ENCODE measurements at places on chromosomes 1 and 21.
A peak's percentile ranks its signal among the peaks of the same experiment; 100 is the strongest.

- DNase-seq = no peak
Measured at GRCh38 chr1:22789356-22789994, 78.8 kb downstream of the EPHB2 start.

DNA sequence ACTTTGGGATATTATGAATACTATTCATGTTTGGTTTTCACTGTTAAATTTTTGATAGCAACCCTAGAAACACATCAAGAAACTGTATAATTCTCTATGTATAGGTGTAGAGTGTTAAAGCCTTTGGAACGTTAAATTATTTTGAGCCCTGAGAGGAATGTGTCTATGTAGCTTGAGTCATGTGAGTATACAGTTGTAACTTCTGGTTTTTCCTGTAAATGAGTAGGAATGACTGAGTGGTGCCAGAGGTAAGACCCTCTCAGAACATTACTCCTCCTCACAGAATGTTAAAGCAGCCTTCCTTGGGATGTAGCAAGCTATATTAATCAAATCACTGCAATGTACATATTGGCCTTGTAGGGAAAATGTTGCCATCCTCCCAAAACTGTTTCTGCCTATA is 69.0 kb downstream of the C1orf21 start:
- no peak for DNase-seq

DNA sequence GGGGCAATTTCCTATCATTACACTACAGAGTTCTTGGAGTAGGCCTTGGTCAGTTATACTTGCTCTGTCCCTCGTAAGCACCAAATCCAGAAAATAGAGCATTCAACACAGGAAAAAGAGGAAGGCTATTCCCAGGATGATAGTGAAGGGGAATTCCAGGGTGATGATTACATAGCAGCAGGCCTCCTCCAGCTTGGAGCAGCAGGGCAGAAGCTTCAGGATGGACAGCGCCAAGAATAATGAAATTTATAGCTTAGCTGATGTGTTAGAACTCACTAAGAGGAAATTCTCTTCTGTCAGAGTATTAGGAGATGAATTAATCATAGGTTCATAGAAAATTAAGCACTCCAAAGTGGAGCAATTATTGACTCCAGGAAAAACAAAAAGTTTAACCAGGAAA is 10.8 kb upstream of the SMAP2 start:
- no peak for DNase-seq

DNA sequence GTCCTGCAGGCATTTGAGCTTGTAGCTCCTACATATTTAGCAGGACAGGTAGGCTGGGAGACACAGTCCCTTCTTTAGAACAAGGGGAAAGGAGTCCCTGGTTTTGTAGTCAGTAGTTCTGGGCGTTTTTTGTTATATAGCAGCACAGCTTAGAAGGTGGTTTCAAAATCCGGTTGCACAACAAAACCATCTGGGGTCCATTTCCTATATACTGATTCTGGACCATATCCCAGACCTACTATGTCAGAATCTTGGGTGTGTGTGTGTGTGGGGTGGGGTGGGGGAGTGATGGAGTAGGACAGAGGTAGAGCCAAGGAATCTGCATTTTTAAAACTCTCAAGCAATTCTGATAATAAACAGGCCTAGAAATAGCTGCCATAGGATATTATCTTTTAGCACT is 21.6 kb downstream of the METTL13 start:
- no peak for DNase-seq

- DNase-seq = no peak
Measured at GRCh38 chr1:154788886-154789285, 81.2 kb downstream of the KCNN3 start.

DNA sequence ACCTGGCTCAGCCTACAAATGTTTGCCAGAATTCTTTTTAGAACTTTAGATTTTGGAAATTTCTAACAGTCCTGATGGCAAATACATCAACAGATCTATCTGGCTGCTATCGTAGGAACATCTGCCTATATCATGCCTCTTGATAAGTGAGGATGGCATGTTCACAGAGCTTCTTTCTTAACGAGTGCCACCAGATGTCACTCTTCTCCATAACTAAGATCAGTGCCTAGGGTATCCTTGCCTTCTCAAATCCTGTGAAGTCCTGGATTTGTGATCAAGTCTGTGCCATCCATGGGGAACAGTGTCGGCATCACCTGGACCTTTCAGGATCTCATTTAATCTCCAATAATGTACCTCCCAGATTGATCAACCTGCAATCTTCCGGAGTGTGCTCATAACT is 36.5 kb upstream of the CD5L start:
- DNase-seq = peak; percentile 22

DNA sequence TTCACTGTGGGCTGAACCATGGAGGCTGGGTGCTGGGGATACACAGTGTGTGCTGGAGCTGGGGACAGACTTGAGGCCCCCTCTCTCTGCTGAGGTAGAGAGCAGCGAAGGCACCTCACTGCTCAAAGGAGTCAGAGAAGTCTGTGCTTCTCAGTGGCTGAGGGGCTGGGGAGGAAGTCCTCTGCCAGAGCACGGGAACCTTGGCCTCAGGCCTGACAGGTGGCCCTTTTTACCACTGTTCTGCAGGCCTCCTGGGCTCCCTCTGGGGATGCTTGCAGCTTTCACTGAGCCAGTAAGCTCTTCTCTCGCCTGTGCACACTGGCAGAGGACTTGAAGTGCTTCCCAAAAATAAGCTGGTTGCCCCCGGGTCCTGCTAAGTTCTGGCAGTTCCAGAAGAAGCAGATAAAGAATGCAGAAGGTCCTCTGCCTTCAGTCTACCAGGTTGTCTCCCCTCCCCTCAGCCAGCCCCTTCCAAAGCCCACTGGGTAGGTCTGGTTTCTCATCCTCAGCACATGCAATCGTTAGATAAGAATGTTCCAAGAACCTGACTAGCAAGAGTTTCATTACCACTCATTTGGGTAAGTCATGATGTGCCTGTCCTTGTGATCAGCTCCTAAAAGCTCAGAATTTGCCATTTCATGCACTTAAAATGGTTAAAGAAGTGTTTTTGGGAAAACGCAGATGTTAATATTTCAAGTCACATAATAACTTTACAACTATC is 53.9 kb downstream of the TENT5C start:
- DNase-seq = no peak

Measured in iPS DF 6.9 (cell line).